ENCODE measurements at places on chromosomes 7 and 10. TPM values are rescaled to one million over a fixed set of nuclear protein-coding genes. Genes with fewer than 3 reads are reported as not detected.
A peak's percentile ranks its signal among the peaks of the same experiment; 100 is the strongest.

DNA sequence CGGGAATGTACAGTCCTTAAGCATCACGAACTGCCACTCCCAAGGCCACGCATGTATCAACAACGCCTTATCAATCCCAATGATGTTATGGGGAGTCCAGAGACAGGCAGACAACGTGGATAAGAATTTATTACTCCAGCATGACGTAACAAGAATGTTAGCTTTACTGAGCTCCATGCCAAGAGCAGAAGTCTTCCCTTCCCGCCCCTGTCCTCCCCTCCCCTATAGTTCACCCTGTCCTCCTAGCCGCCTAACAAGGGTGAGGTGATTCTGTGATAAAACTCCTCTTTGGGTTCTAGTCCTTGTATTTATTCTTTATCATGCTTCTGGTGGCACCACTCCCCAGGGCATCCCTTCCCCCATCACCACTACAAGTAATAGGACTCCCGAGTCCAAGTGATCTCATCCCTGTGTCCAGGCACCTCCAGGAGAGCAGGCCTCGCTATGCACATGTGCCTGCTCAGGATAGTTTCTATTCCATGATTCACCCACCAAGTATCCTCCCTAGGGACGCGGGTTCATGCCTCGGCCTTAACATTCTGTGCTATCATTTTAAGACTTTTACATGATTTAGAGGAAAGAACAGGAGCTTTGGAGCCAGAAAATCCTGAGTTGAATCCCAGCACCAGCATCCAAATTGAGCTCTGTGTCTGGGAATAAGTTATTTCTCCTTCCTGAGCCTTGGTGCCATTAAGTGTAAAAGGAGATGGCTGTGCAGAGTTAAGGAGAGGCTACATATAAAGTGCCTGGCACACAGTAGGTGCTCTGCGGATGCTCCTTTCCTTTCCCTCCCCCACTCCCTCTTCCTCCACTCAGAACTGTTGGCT lies 15.4 kb downstream of the GSDME start:
- H3K36me3 ChIP-seq = no peaks in the 10 kb centered on the region
- H3K4me1 ChIP-seq = no peaks in the 10 kb centered on the region
- H3K27me3 ChIP-seq = peaks cover 2% of the 10 kb centered on the region
- no peak for DNase-seq
- H3K4me3 ChIP-seq = no peak overlapping the region
- no peak overlapping the region for H3K27ac ChIP-seq

GRCh38 chr10:102119417-102120141 lies 589 bp downstream of the LDB1 start:
- H3K36me3 ChIP-seq = no peaks in the 10 kb centered on the region
- no peaks in the 10 kb centered on the region for H3K27me3 ChIP-seq
- DNase-seq = peak; percentile 23
- peak overlapping the region; percentile 75 for H3K4me3 ChIP-seq
- peaks cover 62% of the 10 kb centered on the region for H3K4me1 ChIP-seq
- peak overlapping the region; percentile 91 for H3K27ac ChIP-seq

DNA sequence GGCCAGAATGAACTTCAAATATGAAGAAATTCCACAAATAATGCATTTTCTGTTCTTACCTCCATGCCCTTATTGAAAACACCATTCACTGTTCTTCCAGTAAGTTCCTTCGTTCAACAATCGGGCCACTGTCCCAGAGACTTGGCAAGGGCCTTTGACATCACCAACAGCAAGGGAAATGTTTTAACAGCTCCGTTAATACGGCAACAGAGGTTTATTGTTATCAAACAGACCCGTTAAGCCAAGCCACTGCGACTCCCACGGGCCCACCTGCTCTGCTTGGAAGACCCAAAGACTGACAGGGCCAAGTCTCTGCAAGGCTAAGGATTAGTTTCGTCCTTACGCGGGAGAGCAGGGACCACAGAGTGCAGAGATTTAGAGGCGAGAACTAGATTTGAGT lies 43.4 kb upstream of the LYZL1 start:
- H3K27me3 ChIP-seq = no peaks in the 10 kb centered on the region
- no peak for DNase-seq
- no peak overlapping the region for H3K27ac ChIP-seq

DNA sequence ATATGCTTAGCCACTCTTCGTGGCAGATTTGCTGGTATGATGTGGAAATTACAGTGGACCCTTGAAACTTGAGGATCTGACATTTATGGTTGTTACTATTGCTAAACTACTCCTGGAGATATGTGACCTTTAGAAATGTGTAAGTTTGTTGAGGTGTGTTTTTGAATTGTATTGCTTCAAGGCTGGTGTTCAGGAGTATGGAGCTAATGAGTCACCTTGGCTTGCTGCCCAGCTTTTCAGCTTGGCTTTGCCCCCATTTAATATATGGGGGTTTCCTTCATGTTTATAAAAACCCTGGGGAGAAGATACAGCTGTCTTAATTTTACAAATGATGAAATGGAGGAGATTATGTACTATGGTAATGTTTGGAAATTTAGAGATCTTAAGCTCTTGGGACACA lies 11.6 kb downstream of the HBP1 start:
- peak overlapping the region; percentile 48 for H3K4me3 ChIP-seq
- peaks cover 66% of the 10 kb centered on the region for H3K36me3 ChIP-seq
- H3K27ac ChIP-seq = no peak overlapping the region
- H3K27me3 ChIP-seq = no peaks in the 10 kb centered on the region

Gene CALHM3
- not detected for polyA plus RNA-seq

Gene ST7
- polyA plus RNA-seq = 8.9 TPM
